Small intestine (tissue), 16 donors: ENCODE measurements at places on chromosomes 7 and 10. TPM values are rescaled to one million over a fixed set of nuclear protein-coding genes. Genes with fewer than 3 reads are reported as not detected.

DNA sequence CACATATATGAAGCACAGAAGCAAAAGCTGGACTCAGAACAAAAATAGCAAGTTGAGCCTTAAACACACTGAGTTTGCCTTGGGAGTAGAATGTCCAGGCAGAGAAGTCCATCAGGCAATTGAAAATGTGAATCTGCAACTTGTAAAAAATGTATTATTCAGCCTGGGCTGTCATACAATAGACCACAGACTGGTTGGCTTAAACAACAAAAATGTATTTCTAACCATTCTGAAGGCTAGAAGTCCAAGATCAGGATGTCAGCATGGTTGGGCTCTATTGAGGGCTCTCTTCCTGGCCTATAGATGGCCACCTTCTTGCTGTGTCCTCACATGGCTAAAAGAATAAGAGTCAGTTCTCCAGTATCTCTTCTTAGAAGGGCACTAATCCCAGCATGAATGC, 76.5 kb upstream of the CAPZA2 start:
- no peak for DNase-seq

The H2BK1 gene
- polyA plus RNA-seq: not detected

The FBXL13 gene
- polyA plus RNA-seq: not detected

GRCh38 chr10:35217455-35217854, 90.8 kb downstream of the CREM start:
- DNase-seq: no peak

GRCh38 chr10:125023255-125023654, 81.3 kb downstream of the ZRANB1 start:
- peak; percentile 49 for DNase-seq

DNA sequence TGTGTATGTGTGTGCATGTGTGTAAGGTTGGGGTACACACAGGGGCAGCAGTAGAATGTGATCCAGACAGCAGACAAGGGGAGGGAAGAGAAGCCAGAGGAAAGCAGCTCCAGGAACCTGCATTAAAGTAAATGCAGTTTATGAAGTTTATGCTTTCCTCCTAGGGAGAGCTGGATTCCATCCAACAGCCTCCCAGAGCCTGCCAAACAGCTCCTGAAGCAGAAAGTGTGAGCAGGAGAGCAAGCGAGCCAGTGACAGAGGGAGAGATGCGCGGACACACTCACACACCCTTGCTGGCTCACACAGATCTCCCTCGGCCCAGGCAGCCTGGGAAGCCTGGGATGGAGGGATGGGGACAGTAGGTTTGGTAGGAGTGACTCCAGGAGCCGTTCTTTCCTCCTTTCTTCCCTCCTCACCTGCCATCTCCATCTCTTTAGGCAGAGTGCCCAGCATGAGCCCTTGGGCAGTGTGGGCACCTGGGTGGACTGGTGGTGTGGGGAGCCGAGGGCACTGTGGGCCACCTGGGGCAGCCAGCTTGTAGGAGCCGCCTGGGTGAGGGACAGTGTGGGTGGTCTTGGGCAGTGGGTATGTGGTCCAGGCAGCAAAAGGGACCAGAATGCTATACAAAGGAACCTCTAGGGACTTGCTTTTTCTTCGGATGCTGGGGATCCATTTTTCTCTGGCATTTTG, 46.1 kb downstream of the PAX2 start:
- no peak for DNase-seq
